MM.1S (cell line): ENCODE measurements at places on chromosomes 11 and 22.
A peak's percentile ranks its signal among the peaks of the same experiment; 100 is the strongest.

- H3K27ac ChIP-seq, result no peak overlapping the region
- no peaks in the 10 kb centered on the region for H3K27me3 ChIP-seq
- H3K4me1 ChIP-seq, result 0 out of 2 replicates have a peak, but pooled peaks cover 5% of the 10 kb centered on the region
- no peaks in the 10 kb centered on the region for H3K36me3 ChIP-seq
- no peak overlapping the region for H3K4me3 ChIP-seq
- no peak for DNase-seq
These were observed 16.0 kb downstream of the TRIM3 start for GRCh38 chr11:6457581-6458320.

DNA sequence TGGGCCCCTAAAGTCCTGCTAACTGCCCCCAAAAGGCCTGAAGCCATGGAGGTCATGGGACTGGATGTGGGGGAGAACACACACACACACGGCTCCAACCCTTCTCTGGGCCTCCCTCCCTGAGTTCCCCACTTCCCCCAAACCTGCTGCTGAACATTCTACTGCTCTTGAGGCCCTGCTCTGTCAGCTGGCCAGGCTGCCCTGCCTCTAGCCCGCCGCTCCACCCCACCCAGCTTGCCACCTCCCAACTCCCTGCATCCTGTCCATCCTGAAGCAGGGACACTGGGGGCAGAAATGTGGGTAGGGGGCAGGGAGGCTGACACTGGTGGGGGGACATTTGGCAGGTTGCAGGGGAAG is 1.0 kb downstream of the KCNJ4 start:
- H3K4me3 ChIP-seq, result no peak overlapping the region
- H3K36me3 ChIP-seq, result no peaks in the 10 kb centered on the region
- H3K27ac ChIP-seq, result no peak overlapping the region
- no peak for DNase-seq
- peaks cover 79% of the 10 kb centered on the region for H3K27me3 ChIP-seq

DNA sequence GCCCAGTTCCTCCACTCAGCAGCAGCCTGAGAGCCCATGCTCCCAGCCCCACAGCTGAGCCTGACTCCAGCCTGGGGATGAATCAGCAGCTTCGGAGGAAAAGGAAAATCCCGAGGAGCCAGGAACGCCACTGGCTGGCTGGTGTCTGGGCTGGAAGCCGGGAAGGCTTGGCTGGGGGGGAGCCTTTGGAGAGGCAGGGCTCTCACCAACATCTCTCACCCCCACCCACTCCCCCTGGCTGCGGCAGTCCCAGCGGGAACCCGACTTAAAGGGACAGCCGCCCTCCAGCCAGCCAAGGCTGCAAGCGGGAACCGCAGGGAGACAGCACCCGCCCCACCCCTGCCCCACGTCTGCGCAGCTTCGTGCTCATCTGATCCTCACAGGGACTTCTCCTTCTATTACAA is 28.4 kb downstream of the KIAA0930 start:
- no peaks in the 10 kb centered on the region for H3K4me1 ChIP-seq
- no peak overlapping the region for H3K4me3 ChIP-seq
- no peak overlapping the region for H3K27ac ChIP-seq
- no peak for DNase-seq
- no peaks in the 10 kb centered on the region for H3K36me3 ChIP-seq
- H3K27me3 ChIP-seq, result no peaks in the 10 kb centered on the region

DNA sequence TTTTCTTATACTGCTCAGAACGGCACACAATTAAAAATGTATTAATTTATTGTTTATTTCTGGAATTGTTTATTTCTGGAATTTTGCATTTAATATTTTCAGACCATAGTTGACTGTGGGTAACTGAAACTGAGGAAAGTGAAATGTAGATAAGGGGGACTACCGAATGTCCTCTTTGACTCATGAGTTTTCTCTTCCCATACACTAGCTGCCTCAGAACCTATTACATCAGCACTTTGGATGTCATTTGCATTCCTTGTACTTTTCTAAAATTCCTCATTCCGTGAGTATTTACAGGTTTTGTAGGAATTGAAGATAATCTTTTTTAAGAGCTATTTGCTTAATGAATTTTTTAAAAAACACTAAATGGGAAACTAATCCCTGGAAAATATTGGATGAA is 29.8 kb downstream of the ZC3H12C start:
- no peak overlapping the region for H3K4me3 ChIP-seq
- no peaks in the 10 kb centered on the region for H3K27me3 ChIP-seq
- peaks cover 5% of the 10 kb centered on the region; the same call in 1 of the 2 replicates for H3K4me1 ChIP-seq
- H3K36me3 ChIP-seq, result no peaks in the 10 kb centered on the region
- H3K27ac ChIP-seq, result no peak overlapping the region

GRCh38 chr11:95641495-95641894 is 148.1 kb downstream of the FAM76B start:
- H3K27me3 ChIP-seq, result no peaks in the 10 kb centered on the region
- H3K36me3 ChIP-seq, result no peaks in the 10 kb centered on the region
- H3K4me3 ChIP-seq, result no peak overlapping the region
- H3K27ac ChIP-seq, result no peak overlapping the region
- DNase-seq, result peak; percentile 68

- no peak overlapping the region; the same call in 1 of the 2 replicates for H3K27ac ChIP-seq
- DNase-seq, result peak; percentile 72
- no peak overlapping the region for H3K4me3 ChIP-seq
- H3K27me3 ChIP-seq, result no peaks in the 10 kb centered on the region
- H3K36me3 ChIP-seq, result no peaks in the 10 kb centered on the region
- H3K4me1 ChIP-seq, result peaks cover 14% of the 10 kb centered on the region
These were observed 4.3 kb upstream of the SBF2 start for GRCh38 chr11:10298342-10298741.

GRCh38 chr11:79382301-79383050 is 58.4 kb downstream of the TENM4 start:
- no peaks in the 10 kb centered on the region for H3K27me3 ChIP-seq
- H3K4me1 ChIP-seq, result no peaks in the 10 kb centered on the region
- no peak for DNase-seq
- H3K4me3 ChIP-seq, result no peak overlapping the region
- H3K27ac ChIP-seq, result no peak overlapping the region

GRCh38 chr11:125074511-125075241 is 11.6 kb downstream of the SLC37A2 start:
- no peak for DNase-seq
- H3K27me3 ChIP-seq, result no peaks in the 10 kb centered on the region
- no peak overlapping the region for H3K4me3 ChIP-seq
- H3K27ac ChIP-seq, result no peak overlapping the region

DNA sequence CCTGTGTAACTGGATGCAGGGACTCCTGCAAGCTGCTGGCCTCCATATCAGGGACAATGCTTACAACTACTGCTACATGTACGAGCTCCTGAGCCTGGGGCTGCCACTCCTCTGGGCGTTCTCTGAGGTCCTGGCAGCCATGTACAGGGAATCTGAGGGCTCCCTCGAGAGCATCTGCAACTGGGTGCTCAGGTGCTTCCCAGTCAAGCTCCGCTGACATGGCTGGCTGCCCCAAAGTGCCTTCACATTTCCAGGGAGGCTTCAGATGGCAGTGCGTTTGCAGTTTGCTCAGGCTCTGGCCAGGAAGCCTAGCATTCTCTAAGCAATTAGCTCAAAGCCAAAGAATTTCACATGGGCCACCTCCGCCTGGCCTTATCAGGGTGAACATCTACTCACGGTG is 117.4 kb upstream of the PARVA start:
- no peak overlapping the region for H3K4me3 ChIP-seq
- H3K27me3 ChIP-seq, result no peaks in the 10 kb centered on the region
- H3K36me3 ChIP-seq, result no peaks in the 10 kb centered on the region
- H3K4me1 ChIP-seq, result no peaks in the 10 kb centered on the region

- DNase-seq, result no peak
- H3K27me3 ChIP-seq, result peaks cover 97% of the 10 kb centered on the region
- H3K27ac ChIP-seq, result no peak overlapping the region
- H3K4me3 ChIP-seq, result no peak overlapping the region
- no peaks in the 10 kb centered on the region for H3K36me3 ChIP-seq
- H3K4me1 ChIP-seq, result no peaks in the 10 kb centered on the region
These were observed 19.7 kb downstream of the SHISAL1 start for GRCh38 chr22:44293034-44293433.

- H3K36me3 ChIP-seq, result no peaks in the 10 kb centered on the region
- no peaks in the 10 kb centered on the region for H3K27me3 ChIP-seq
These were observed 14.5 kb upstream of the ZDHHC13 start for GRCh38 chr11:19102521-19102900.

DNA sequence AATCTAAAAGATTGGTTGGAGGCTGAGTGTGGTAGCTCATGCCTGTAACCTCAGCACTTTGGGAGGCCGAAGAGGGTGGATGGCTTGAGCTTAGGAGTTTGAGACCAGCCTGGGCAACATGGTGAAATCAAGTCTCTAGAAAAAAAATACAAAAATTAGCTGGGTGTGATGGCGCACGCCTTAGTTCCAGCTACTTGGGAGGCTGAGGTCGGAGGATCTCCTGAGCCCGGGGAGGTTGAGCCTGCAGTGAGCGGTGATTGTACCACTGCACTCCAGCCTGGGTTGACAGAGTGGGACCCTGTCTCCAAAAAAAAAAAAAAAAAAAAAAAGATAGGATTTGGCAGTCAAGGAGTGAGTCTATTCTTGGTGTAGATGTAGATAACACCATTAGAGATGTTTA is 10.6 kb downstream of the FOLR1 start:
- DNase-seq, result no peak
- H3K36me3 ChIP-seq, result no peaks in the 10 kb centered on the region
- 0 out of 2 replicates have a peak, but pooled peaks cover 5% of the 10 kb centered on the region for H3K4me1 ChIP-seq
- no peak overlapping the region for H3K27ac ChIP-seq

DNA sequence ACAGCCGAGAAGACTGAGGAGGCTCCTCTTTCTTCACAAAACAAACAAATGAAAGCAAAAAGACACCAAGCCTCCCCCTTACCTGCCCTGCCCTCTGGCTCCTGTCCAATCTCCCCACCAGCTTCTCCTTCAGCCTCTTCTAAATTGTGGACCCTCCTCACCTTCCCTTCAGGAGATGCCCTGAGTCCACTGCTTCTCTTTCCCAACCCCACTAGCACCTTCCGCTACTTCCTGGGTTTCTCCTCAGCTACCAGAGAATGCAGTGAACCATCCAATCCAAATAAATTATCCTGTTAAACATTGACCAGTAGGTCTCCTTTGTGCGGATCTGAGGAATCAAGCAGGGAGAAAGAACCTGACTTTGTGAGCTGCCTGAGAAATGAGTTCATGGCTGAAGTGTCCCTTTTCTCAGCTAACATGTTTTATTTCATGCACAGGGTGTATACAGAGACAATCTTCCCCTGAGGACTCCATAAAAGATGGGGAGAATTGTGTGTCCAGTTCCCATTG is 63.2 kb upstream of the VPREB1 start:
- no peak overlapping the region for H3K4me3 ChIP-seq
- H3K4me1 ChIP-seq, result peaks cover 16% of the 10 kb centered on the region
- H3K27ac ChIP-seq, result no peak overlapping the region
- no peak for DNase-seq
- H3K27me3 ChIP-seq, result no peaks in the 10 kb centered on the region
- H3K36me3 ChIP-seq, result no peaks in the 10 kb centered on the region

DNA sequence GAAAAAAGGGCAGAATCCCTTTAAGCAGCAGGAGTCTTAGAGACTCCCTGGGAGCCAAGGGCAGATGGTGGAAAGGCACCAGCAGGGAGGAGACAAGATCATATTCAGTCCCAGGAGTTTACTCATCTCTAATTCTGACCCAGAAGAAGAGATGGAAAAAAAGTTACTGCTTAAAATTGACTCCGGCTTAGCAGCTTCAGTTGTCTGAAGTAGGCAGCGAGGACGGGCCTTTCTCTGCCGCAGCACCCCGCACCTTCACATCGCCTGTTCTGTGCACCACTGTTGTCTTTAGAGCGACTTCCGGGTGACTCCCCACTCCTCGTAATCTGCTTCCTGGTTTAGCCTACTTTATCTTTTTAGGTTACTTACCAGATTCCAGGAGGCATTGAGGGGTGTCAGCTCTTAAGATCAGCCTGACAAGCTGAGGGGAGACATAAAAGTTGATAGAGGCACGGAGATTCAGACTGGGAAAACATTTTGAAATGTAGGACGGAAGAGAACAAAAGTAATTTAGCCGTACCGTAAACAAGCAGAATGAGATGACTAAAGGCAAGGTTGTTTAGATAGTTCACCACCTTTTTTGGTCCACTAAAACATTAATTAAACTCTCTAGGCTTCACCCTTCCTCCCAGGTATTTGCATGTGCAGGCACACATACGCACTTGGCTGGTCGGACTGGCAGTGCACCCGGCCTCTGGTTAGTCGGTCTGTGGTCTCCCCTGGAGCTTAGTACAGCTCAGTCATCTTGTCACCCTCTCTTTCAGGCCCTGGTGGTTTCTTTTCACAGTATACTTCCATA is 74.3 kb downstream of the CECR2 start:
- no peak overlapping the region for H3K4me3 ChIP-seq
- H3K4me1 ChIP-seq, result no peaks in the 10 kb centered on the region
- H3K27me3 ChIP-seq, result no peaks in the 10 kb centered on the region
- H3K36me3 ChIP-seq, result no peaks in the 10 kb centered on the region
- DNase-seq, result no peak

GRCh38 chr11:64858467-64859263 is 14.2 kb upstream of the CDC42BPG start:
- 0 out of 2 replicates have a peak, but pooled peaks cover 5% of the 10 kb centered on the region for H3K36me3 ChIP-seq
- no peaks in the 10 kb centered on the region for H3K27me3 ChIP-seq
- peak overlapping the region; percentile 97 for H3K27ac ChIP-seq
- no peak for DNase-seq
- H3K4me1 ChIP-seq, result peaks cover 29% of the 10 kb centered on the region

GRCh38 chr11:62433904-62434276 is 15.1 kb downstream of the SCGB1A1 start:
- H3K27ac ChIP-seq, result no peak overlapping the region
- 0 out of 2 replicates have a peak, but pooled peaks cover 4% of the 10 kb centered on the region for H3K4me1 ChIP-seq
- no peak overlapping the region for H3K4me3 ChIP-seq
- no peak for DNase-seq

DNA sequence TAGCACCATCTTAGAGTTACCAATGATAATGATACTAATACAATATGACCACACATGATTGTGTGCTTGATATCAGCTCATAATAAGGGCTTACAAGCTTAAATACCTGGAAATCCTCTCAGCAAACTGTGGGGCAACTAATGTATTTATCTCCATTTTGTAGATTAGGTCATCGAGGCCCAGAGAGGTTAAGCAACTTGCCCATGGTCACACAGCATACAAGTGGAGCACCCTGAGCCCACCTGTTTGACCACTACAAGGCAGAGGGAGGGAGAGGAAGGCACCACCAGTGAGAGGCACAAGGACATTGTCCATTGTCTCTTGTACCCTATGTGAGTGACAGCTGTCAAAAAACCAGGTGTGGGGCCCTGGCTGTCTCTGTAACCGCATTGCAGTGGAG is 123.7 kb downstream of the MIAT start:
- DNase-seq, result no peak
- H3K36me3 ChIP-seq, result peaks cover 5% of the 10 kb centered on the region; the same call in 1 of the 2 replicates
- H3K4me1 ChIP-seq, result peaks cover 11% of the 10 kb centered on the region
- no peak overlapping the region for H3K4me3 ChIP-seq
- no peaks in the 10 kb centered on the region for H3K27me3 ChIP-seq

GRCh38 chr11:117769533-117769932 is 27.5 kb downstream of the DSCAML1 start:
- no peaks in the 10 kb centered on the region for H3K4me1 ChIP-seq
- no peak for DNase-seq
- no peaks in the 10 kb centered on the region for H3K36me3 ChIP-seq
- H3K27ac ChIP-seq, result no peak overlapping the region

- DNase-seq, result no peak
- no peaks in the 10 kb centered on the region for H3K4me1 ChIP-seq
- H3K36me3 ChIP-seq, result no peaks in the 10 kb centered on the region
- H3K4me3 ChIP-seq, result no peak overlapping the region
- H3K27ac ChIP-seq, result no peak overlapping the region
These were observed 107.7 kb downstream of the ELP4 start for GRCh38 chr11:31617246-31617645.

- H3K27ac ChIP-seq, result no peak overlapping the region
- no peak for DNase-seq
- H3K27me3 ChIP-seq, result no peaks in the 10 kb centered on the region
- H3K4me1 ChIP-seq, result peaks cover 23% of the 10 kb centered on the region
- H3K4me3 ChIP-seq, result no peak overlapping the region
These were observed 8.2 kb downstream of the AP1B1 start for GRCh38 chr22:29380032-29380781.
